Stimulated activated CD4-positive, alpha-beta T cell treated with anti-CD3 and anti-CD28 coated beads, Interleukin-4, amount 100 ng/mL, for 4 hours (primary cell): ENCODE measurements at places on chromosomes 4 and X.

DNA sequence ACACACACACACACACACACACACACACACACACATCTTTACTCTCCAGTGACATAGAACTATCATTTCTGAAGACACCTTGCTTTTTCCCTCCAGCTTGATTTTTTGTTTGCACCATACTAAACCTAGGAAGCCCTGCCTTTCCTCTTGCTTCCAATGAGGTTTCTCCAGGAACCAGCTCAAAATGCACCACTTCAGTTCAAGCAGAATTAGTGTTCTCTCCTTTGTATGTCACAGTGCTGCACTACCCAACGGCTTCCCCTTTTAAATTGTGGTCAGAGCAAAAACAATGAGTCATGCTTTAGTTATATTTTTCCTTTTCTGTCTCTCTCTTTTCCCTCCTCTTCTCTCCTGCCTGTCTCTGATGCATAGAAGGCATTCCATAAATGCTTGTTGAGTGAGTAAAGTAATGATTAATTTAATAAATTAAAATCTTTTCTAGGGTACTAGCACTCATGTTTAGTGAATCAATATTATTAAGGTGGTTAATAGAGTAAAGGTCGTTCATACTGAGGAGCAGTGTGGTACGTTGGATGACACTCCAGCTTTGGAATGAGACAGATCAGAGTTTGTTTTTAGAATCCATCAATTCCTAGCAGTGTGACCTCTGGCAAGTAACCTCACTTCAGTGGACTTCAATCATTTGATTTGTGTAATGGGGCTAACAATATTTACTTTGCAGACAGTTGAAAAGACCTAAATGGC lies 5.9 kb downstream of the RTL3 start:
- no peak for DNase-seq

GRCh38 chr4:139208404-139208945 lies 31.5 kb upstream of the ELF2 start:
- no peak for DNase-seq

- DNase-seq, result no peak
Measured at GRCh38 chr4:16636912-16637630, 261.4 kb downstream of the LDB2 start.

DNA sequence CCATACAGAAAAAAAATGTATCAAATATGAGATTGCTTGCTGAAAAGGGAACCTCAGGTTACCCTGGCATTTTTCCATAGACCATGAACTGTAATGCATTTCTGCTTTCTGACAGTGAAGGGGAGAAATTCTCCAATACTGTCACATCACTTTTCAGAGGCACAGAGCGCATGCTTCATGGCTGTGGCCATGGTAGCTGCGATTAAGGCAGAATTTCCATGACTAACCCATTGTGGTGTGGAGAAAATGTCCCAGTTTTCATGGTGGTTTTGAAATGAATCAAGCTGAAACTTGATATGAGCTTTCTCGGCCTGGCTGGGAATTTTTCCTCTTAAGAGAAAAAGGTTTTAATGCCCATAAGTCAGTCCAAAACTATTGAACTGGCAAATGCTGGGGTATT lies 39.5 kb upstream of the MAP3K15 start:
- DNase-seq, result peak; percentile 6

GRCh38 chr4:188986271-188986689 lies 847.0 kb downstream of the TRIML1 start:
- DNase-seq, result no peak

- no peak for DNase-seq
Measured at GRCh38 chr4:145843639-145844038, 95.0 kb downstream of the ZNF827 start.

- no peak for DNase-seq
Measured at GRCh38 chrX:37083880-37084279, 75.7 kb downstream of the FAM47C start.

- DNase-seq, result no peak
Measured at GRCh38 chr4:36330796-36331195, 49.4 kb downstream of the DTHD1 start.

DNA sequence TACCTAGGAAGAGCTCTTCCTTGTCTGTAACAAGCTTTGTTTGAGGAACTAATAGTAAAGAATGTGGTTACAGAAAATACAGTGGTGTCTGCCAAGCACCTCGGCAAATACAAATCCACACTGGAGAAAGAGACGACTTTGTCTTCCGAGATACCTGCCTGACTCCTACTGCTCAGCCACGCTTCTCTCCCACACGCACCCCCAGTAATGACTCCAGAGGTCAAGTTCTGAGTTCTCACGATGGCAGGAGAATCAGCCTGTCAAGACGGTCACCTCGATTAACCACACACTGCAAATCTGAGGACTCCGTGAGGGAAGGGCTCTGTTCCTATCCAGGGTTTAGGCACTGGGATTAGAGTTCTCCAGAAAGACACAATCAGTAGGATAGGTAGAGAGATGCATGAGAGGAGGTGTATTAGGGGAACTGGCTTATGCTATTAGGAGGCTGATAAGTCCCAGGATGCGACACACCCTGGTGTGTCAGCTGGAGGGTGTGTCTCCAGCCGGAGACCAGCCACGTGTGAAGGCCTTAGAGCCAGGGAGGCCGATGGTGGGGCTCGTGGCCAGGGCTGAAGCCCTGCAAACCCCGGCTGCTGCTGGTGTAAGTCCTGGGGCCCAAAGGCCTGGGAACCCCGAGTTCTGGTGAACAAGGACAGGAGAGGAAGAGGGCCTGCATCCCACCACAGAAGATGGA lies 8.4 kb upstream of the TRIML2 start:
- no peak for DNase-seq
